PC-9 (cell line): ENCODE measurements at places on chromosomes 2 and 18. TPM values are rescaled to one million over a fixed set of nuclear protein-coding genes. Genes with fewer than 3 reads are reported as not detected.

GRCh38 chr2:192004188-192004963, 157.5 kb upstream of the CAVIN2 start:
- DNase-seq = no peak
- H3K4me1 ChIP-seq = no peaks in the 10 kb centered on the region

M1AP gene
- 4.5 and 7.7 TPM in 2 replicates for total RNA-seq

- no peak overlapping the region for H3K27ac ChIP-seq
- no peaks in the 10 kb centered on the region for H3K36me3 ChIP-seq
- no peak overlapping the region for H3K4me3 ChIP-seq
- no peaks in the 10 kb centered on the region for H3K27me3 ChIP-seq
Measured at GRCh38 chr2:207815254-207815653, 45.5 kb upstream of the FZD5 start.

DNA sequence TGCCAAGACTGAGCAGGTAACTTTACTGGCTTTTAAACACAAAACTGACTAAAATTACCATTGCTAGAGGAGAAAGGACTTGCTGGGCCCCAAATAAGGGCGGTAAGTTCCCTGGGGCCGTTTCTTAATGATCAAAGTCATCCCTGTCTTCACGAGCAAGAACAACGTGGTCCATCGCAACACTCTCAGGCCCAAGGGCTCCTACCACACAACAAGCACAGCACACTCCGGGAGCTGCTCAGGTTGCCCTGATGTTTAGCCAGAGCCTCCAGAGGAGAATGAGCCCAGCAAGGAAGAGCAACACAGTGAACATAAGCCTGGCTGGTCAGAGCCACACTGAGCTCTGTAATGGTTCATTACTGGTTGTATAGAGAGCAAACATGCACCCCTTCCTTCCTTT, 102.7 kb downstream of the DYNC1I2 start:
- DNase-seq = no peak
- peaks cover 27% of the 10 kb centered on the region; the same call in 1 of the 2 replicates for H3K36me3 ChIP-seq
- H3K4me3 ChIP-seq = no peak overlapping the region
- no peak overlapping the region for H3K27ac ChIP-seq
- no peaks in the 10 kb centered on the region for H3K4me1 ChIP-seq

GRCh38 chr2:64331114-64331645, 122.8 kb upstream of the LGALSL start:
- DNase-seq = no peak
- peak overlapping the region; percentile 36; the same call in 1 of the 2 replicates for H3K27ac ChIP-seq
- H3K4me3 ChIP-seq = peak overlapping the region; percentile 44; the same call in 1 of the 2 replicates

SH3BP4 gene
- 131 and 135 TPM in 2 replicates for total RNA-seq

- H3K4me1 ChIP-seq = no peaks in the 10 kb centered on the region
- H3K27me3 ChIP-seq = peaks cover 30% of the 10 kb centered on the region; the same call in 1 of the 2 replicates
- no peak overlapping the region for H3K27ac ChIP-seq
- H3K4me3 ChIP-seq = no peak overlapping the region
Measured at GRCh38 chr2:26488463-26489212, 10.7 kb upstream of the OTOF start.
